NCI-H2227 treated with DMSO at 0.1 percent for 48 hours (cell line): ENCODE measurements at places on chromosomes 3 and 15.

DNA sequence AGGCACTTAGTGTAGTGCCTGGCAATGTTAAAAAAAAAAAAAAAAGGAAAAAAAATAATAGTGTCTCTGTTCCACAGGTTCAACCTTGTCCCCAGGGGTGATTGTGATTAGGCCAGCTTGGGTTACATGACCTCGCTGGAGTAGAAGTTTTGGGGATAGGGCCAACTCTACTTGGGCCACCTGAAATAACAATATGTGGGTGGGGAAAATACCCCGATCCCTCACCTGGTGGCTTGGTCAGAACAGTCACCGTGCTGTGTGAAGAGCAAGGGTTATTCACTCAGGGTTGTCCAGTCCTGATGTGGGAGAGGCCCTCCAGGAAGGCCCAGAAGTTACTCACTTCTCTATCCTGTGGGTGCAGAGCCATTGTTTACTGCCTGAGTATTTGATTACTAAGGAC is 19.5 kb downstream of the XYLB start:
- no peak for DNase-seq

DNA sequence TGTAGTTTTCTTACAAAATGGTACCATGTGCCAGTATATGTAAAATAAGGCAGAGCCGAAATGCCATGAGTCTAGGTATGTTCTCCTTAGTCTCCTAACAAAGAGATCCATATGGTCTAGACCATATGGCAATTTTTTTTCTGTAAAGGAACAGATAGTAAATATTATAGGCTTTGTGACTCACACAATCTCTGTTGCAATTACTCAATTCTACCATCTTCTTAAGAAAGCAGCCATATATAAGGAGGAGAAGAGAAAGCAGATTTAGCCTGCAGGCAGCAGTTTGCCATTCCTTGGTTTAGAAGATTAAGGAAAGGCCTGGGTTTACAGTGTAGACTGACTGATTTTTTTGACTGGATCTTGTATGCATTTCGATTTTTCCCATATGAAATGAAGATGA is 16.3 kb upstream of the BBX start:
- DNase-seq = no peak

- DNase-seq = no peak
Measured at GRCh38 chr3:113714702-113715101, 18.3 kb upstream of the USF3 start.

GRCh38 chr3:143613226-143613625 is 235.0 kb downstream of the SLC9A9 start:
- DNase-seq = no peak

DNA sequence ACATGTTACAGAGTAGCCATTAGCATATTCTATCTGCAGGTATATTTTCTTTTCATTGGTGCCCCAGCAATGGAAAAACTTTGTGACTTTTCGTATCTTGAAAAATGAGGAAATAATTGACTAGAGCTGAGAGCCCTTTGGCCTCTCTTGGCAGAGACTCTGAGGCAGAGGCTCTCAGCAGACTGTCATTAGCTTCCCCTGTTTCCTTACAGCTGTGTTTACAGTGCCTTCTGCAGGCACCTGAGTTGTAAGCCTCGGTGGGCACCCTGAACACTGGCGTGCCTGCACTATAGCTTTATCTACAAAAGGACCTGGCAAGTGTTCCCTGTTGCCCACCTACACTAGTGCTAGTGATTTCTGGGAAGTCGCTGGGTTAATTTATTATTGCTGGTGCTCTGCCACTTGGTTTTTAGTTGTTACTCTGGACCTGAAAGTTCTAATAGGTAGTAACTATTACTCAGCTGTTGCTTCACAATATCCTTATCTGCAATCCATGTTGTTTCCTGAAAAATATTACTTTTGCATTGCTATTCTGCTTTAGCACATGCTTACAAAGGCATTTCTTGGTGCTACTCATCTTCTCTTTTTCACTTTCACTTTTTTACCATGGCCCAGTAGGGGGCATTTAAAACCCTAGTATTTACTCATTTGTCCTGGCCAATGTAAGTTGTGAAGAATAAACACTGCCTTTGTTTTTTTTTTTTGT is 7.8 kb upstream of the GPR171 start:
- peak; percentile 8 for DNase-seq

DNA sequence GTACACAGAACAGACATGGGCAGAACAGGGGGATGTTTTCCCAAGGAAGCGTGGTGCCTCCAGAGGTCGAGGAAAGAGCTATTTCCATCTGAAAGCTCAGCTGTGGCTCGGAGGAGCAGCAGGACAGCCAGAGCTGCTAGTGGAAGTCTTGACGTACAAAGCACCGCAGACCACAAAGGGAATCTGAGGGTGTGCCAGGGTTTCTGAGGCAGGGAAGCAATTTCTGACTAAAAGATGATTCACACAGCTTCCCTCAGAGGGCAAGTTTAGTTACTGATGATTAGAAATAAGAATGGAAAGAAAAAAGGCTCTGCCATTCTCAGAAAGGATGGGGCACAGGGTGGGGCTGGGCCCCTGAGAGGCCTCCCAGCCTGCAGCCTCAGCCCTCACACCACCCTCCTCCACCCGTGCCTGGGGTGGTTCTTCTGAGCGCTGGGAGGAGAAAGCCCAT is 45.8 kb upstream of the SEC13 start:
- DNase-seq = peak; percentile 8

GRCh38 chr15:74454764-74455500 is 6.0 kb downstream of the UBL7 start:
- DNase-seq = no peak

DNA sequence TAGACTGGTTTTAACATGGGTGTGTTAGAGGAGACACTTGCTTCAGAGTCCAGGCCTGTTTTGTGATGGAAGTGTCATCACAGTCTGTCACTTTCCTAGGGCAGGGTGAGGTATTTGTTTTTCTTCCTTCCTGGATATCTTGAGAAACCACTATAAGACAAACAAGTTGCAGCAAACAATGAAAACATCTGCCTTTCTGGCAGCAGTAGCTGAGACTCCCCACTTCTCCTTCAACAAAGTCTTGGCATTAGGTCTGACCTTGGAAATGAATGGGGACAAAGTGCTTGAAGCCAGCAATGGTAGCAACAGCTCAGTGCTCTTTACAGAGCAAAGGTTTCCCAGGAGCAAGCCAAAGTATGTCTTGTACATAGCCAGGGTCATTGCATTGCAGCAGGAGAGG is 64.6 kb downstream of the CD200 start:
- no peak for DNase-seq

- DNase-seq = no peak
Measured at GRCh38 chr3:100072326-100073048, 41.8 kb downstream of the FILIP1L start.

- no peak for DNase-seq
Measured at GRCh38 chr15:79221696-79222095, 60.8 kb upstream of the ANKRD34C start.

DNA sequence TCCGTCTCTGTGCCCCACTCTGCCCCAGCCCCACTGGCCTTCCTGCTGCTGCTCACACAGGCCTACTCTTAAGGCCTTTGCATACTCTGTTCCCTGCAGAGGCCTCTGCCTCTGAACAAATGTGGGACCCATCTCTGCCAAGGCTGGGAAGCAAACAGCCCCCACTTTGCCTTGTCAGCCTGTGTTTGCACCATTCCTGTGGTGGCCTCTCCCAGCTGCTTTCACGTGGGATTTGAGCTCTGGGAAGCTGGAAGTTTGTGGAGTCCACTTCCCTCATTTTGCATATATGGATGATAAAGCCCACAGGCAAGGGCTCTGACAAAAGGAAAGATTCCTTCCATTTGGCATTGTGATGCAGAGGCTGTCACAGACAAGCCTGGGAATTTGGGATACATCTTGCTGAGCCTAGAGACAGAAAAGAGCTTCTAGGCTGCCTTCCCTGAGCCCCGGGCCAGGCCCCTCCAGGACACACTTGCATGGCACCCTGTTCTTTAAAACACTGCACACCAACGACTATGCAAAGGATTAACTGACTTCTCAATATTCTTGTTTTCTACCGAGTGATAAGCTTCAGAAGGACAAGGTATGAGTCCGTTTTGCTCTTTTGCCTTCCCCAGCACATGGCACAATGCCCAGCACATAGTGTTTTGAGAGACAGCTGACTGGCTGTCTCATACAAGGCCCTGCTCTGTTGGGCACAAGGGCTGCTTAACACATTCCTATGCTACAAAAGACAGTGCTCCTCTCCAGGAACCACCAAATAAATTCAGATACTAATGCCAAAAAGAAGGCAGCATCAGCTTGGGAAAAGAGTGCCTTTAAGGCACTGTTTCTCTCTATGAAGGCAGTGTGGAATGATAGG is 120.7 kb upstream of the TOPAZ1 start:
- no peak for DNase-seq

DNA sequence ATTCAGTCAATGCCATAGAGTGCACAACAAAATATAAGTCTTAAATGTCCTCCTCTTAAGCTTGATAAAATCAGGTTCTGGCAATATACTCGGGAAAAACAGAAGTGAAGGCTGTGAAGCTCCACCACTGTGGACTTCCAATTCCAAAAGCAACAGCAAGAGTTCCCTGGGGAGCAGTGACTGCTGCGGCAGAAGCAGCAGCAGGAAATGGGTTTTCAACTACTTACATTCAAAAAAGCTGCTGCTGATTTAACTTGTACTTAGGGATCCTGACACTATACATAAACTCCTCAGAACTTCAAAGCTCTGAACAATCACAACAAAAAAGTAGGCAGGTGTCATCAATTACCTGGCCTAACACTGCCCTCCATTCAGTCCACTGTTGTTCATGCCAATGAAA is 4.7 kb downstream of the CEP152 start:
- DNase-seq = no peak

DNA sequence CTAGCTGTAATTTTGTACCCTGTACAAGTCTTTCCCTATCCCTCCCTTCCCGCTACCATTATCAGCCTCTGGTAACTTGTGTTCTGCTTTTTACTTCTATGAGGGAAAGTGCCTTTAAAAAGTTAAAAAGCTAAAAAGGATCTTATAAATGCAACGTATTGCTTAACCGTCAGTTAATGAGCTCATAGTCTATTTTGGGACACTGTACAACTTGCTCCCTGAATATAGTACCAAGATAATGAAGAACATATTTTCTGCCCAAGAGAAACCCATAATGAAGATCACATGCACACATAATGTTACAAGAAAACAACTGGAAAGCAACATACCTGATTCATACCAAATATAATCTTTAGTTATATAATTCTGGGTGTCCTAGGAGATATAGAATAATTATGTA is 22.6 kb downstream of the ZIC1 start:
- DNase-seq = no peak

- no peak for DNase-seq
Measured at GRCh38 chr15:67575039-67575502, 32.6 kb downstream of the MAP2K5 start.

- no peak for DNase-seq
Measured at GRCh38 chr3:118945834-118946233, 88.8 kb downstream of the IGSF11 start.

DNA sequence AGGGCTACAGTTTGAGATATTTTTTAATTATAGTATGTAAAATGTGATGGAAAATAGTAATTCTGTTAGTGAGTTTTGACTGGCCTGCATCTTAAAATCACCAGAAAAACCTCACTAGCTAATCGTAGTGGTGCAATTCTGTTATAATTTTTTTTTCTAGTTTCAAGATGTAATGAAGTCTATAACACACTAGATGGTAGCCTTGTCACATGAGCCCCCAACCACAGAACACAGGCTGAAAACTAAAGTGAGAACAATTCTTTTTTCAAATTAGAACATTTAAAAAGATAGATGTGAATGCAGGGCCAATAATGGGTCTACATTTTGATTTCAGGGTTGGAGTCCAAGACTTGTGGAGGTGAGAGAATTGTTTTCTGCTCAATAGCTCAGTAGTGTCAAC is 83.3 kb upstream of the KCNH8 start:
- DNase-seq = no peak

GRCh38 chr3:151345859-151346258 is 16.5 kb upstream of the P2RY13 start:
- DNase-seq = no peak

GRCh38 chr3:107368654-107369398 is 8.4 kb upstream of the CCDC54 start:
- DNase-seq = no peak

GRCh38 chr3:177212278-177212610 is 15.0 kb upstream of the TBL1XR1 start:
- DNase-seq = no peak

DNA sequence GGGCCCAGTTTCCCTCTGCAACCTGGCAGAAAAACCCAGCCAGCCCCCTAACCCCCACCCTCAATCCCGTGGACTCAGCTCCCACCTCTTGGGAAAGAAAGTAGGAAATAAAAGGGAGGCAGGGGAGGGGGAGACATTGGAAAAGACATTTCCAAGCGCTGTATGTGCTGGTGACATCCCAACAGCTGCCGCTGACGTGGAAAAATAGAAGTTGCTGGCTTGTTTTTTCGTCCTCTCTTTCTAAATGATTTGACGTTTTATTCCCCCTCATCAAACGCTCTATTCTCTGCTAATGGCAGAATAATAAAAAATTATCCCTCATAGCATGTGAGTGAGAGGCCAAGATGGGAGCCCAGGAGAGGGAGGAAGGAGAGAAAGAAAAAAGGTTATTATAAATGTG is 76.1 kb downstream of the LINGO1 start:
- DNase-seq = no peak

- no peak for DNase-seq
Measured at GRCh38 chr15:34584330-34584668, 848 bp upstream of the GOLGA8B start.

GRCh38 chr3:139074565-139075115 is 29.9 kb upstream of the PRR23C start:
- no peak for DNase-seq

- DNase-seq = no peak
Measured at GRCh38 chr3:58434990-58435389, 1.4 kb upstream of the PDHB start.

GRCh38 chr3:157618075-157618760 is 115.0 kb upstream of the VEPH1 start:
- peak; percentile 38 for DNase-seq

- no peak for DNase-seq
Measured at GRCh38 chr3:195110647-195111318, 160.2 kb downstream of the XXYLT1 start.

GRCh38 chr15:65006876-65007275 is 17.2 kb upstream of the SPG21 start:
- no peak for DNase-seq

DNA sequence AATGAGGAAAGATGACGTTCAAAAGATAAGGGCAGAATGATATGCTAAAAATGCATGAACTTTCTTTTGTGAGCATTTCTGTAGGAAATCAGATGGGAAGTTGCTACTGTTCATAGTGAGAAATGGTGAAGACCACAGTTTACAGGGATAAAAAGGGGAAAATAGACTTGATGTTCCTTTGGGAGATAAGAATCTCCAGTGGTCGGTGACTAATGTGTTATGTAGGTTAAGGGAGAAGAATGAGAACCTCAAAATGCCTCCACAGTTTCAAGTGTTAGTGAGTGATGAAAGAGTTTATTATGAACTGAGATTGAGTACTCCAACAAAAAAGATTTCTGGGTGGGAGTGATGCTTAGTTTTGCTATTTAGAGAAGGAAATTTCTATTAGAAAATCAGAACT is 247.2 kb downstream of the LSAMP start:
- no peak for DNase-seq

GRCh38 chr15:36951731-36952247 is 148.6 kb downstream of the MEIS2 start:
- peak; percentile 90 for DNase-seq
